ENCODE measurements at places on chromosomes 7 and 10. TPM values are rescaled to one million over a fixed set of nuclear protein-coding genes. Genes with fewer than 3 reads are reported as not detected.

Gene TWNK
- 9.9 TPM for total RNA-seq

Gene WIPF3
- not detected for total RNA-seq

Gene EVX1
- 0.50 TPM for total RNA-seq

Gene PLAC9
- 116 TPM for total RNA-seq

Gene FZD8
- 2.4 TPM for total RNA-seq

Gene CXCL12
- total RNA-seq = 440 TPM

Gene CEP55
- 2.2 TPM for total RNA-seq

Gene SYT15B
- not detected for total RNA-seq

Gene GPR26
- not detected for total RNA-seq

Gene C10orf62
- not detected for total RNA-seq

Gene PTF1A
- not detected for total RNA-seq

Gene ADAM8
- 1.2 TPM for total RNA-seq

Gene LRIT1
- total RNA-seq = not detected

Gene TRIL
- 11.6 TPM for total RNA-seq

Gene TFR2
- not detected for total RNA-seq

Gene FGFBP3
- total RNA-seq = not detected

Gene SHH
- total RNA-seq = not detected

Gene GPR158
- total RNA-seq = 0.15 TPM

Gene TSPAN12
- total RNA-seq = 0.88 TPM

Gene COL13A1
- total RNA-seq = 7.6 TPM

Gene VAX1
- total RNA-seq = not detected

Gene OR6B1
- total RNA-seq = not detected

Gene CABCOCO1
- not detected for total RNA-seq

Gene ZWINT
- 2.1 TPM for total RNA-seq

Gene GBX1
- total RNA-seq = not detected

Measured in cardiac ventricle fibroblast (primary cell).